Body of pancreas (tissue), 4 donors: ENCODE measurements at places on chromosomes 3 and 15.

GRCh38 chr3:28915741-28916500 lies 364.9 kb upstream of the RBMS3 start:
- no peaks in the 10 kb centered on the region for H3K4me1 ChIP-seq
- H3K27ac ChIP-seq: no peak overlapping the region
- no peak for DNase-seq
- H3K27me3 ChIP-seq: no peaks in the 10 kb centered on the region

DNA sequence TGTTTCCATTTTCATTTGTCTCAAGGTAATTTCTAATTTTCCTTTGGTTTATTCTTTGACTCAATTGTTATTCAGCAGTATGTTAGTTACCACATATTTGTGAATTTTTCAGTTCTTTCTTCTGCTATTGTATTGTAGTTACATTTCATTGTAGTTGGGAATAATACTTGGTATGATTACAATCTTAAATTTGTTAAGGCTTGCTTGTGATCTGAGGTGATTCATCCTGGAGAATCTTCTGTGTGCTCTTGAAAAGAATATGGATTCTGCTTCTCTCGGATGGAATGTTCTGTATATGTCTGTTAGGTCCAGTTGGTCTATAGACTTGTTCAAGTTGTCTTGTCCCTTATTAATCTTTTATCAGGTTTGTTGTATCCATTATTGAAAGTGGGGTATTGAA lies 63.4 kb upstream of the VEPH1 start:
- H3K36me3 ChIP-seq: no peaks in the 10 kb centered on the region
- no peaks in the 10 kb centered on the region for H3K4me1 ChIP-seq
- no peak for DNase-seq
- no peaks in the 10 kb centered on the region for H3K27me3 ChIP-seq
- H3K27ac ChIP-seq: no peak overlapping the region

- H3K4me3 ChIP-seq: no peak overlapping the region
- no peaks in the 10 kb centered on the region for H3K4me1 ChIP-seq
- no peak overlapping the region for H3K27ac ChIP-seq
Measured at GRCh38 chr3:34504775-34505174, 706.3 kb downstream of the PDCD6IP start.

DNA sequence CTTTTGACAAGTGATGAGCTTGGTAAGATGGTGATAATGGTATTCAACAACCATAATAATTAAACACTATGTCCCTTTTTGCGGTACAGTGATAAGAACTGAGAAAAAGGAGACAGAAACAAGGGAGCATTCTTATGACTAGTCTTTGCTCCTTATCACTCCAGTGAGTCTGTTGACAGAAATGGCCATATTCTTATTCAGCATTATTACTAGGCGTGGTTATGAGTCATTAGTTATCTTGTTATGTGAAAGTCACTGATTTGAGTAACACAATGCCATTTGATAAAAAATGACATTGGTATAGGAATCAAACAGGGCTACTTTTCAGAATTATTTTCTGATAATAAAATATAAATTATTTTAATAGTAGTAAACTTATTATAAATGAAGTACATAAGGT lies 193.5 kb downstream of the C3orf38 start:
- no peak for DNase-seq
- no peaks in the 10 kb centered on the region for H3K36me3 ChIP-seq
- H3K27ac ChIP-seq: no peak overlapping the region

DNA sequence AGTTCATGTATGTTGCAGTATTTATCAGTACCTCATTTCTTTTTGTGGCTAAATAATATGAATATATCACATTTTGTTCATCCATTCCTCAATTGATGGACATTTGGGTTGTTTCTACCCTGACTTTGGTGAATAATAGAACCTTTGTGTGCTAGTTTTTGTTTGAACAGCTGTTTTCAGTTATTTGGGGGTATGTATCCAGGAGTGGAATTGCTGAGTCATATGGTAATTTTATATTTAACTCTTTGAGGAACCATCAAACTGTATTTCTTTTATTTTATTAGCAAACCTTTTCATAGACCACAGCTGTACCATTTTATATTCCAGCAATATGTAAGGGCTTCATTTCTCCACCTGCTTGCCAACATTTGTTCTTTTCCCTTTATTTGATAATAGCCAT lies 38.4 kb upstream of the RBM5 start:
- no peaks in the 10 kb centered on the region for H3K36me3 ChIP-seq
- peaks cover 9% of the 10 kb centered on the region for H3K4me1 ChIP-seq
- H3K27ac ChIP-seq: no peak overlapping the region
- no peak overlapping the region for H3K4me3 ChIP-seq
- no peaks in the 10 kb centered on the region for H3K27me3 ChIP-seq
- no peak for DNase-seq

DNA sequence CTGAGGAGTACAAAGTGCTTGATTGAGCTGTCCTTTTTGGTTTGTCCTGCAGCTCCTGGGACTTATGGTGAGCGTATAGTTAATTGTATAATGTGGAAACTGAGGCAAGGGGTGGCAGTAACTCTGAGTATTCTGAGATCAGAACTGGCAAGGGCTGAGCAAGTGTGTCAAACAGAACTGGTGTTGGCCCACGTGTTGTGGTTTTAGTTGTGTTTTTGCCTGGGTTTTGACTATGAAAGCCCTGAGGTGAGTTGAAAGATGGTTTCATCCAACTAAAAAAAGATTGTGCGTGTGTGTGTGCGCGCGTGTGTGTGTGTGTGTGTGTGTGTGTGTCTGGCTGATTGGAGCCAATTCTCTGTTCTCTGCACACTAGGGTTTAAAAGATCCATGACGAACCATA lies 154.1 kb downstream of the EDEM1 start:
- no peak for DNase-seq
- H3K4me3 ChIP-seq: no peak overlapping the region
- H3K27me3 ChIP-seq: no peaks in the 10 kb centered on the region
- no peak overlapping the region for H3K27ac ChIP-seq
- H3K36me3 ChIP-seq: no peaks in the 10 kb centered on the region
- no peaks in the 10 kb centered on the region for H3K4me1 ChIP-seq

GRCh38 chr15:82810061-82810889 lies 847 bp downstream of the WHAMM start:
- H3K4me1 ChIP-seq: peaks cover 22% of the 10 kb centered on the region
- H3K27me3 ChIP-seq: no peaks in the 10 kb centered on the region
- H3K4me3 ChIP-seq: peak overlapping the region; percentile 65
- H3K36me3 ChIP-seq: peaks cover 3% of the 10 kb centered on the region
- peak; percentile 46 for DNase-seq
